ENCODE measurements at places on chromosomes 11 and 22.

GRCh38 chr11:47285969-47286770 is 16.2 kb downstream of the MADD start:
- DNase-seq: no peak

DNA sequence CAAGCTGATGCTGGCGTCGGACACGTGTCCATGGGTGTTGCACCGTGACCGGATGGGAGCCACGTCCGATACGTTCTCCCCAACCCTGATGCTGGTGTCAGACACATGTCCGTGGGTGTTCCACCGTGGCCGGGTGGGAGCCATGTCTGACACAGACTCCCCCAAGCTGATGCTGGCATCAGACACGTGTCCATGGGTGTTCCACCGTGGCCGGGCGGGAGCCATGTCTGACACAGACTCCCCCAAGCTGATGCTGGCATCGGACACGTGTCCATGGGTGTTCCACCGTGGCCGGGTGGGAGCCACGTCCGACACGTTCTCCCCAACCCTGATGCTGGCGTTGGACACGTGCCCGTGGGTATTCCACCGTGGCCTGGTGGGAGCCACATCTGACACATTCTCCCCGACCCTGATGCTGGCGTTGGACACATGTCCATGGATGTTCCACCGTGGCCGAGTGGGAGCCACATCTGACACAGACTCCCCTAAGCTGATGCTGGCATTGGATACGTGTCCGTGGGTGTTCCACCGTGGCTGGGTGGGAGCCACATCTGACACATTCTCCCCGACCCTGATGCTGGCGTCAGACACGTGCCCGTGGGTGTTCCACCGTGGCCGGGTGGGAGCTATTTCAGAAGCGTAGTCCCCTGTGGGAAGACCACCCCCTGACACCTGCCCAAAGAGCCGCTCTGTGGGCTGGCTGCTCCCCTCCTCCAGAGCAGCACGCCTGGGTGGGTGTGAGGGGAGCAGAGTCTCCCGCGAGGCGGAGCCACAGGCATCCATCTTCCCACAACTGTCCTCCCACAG is 20.0 kb downstream of the SELENOO start:
- no peak for DNase-seq

- DNase-seq: no peak
Measured at GRCh38 chr22:44460287-44460686, 37.7 kb downstream of the RTL6 start.

GRCh38 chr22:28207281-28208030 is 288.4 kb upstream of the PITPNB start:
- no peak for DNase-seq

- no peak for DNase-seq
Measured at GRCh38 chr22:17633217-17633997, 4.9 kb upstream of the ATP6V1E1 start.

DNA sequence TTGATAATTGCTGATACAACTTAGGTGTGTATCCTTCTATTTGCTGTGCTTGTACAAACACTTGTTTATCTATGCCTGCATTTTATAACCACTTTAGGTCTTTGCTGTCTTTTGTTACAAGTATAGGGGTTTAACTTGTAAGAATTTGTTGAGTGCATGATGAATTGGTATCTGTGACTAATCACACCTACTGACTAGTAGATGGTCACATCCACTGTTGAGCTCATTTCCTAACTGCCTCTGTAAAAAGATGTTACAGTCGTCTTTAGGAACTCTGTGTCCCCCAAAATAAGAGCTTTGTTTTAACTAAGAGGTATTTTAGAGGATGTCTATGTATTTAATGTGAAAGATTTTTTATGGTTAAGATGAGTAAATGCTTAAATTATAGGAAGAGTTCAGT is 60.5 kb downstream of the HIPK3 start:
- DNase-seq: no peak

GRCh38 chr11:134151083-134151747 is 72.6 kb downstream of the NCAPD3 start:
- DNase-seq: no peak

DNA sequence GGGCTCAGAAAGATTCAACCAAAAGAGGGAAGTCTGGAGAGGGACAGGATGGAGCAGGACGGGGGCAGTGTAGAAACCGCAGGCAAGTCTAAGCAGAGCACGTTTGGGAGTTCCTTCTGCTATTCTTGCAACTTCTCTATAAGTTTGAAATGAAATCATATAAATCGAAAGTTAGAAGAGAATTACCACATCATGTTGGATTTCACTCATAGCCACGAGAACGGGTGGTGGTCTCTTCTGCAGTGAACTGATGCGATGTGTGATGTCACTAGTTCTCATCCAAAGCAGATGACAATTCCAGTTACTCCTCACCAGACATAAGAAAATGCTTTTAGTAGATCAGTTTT is 36.0 kb downstream of the KCNQ1 start:
- DNase-seq: no peak

DNA sequence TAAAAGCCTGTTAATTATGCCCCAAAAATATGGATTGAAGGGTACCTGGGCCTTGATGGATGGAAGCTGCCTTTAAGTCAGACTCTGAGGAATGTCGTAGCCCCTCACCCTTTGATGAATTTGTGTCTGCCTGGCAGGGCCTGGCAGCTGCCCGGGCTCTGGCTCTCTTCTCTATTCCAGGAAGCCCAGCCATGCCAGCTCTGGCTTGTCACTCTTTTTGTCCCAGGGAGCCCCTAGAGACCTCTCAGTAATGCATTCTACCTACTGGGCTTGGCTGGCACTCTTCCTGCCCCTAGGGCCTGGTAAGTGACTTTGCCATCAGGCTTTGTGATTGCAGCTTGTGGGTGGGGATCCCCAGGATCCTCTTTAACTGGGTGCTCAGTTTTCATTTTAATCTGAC is 103.8 kb downstream of the GRIK4 start:
- no peak for DNase-seq

GRCh38 chr22:26485806-26486390 is 2.2 kb downstream of the SRRD start:
- no peak for DNase-seq

GRCh38 chr11:135073870-135074269 is 661.8 kb upstream of the B3GAT1 start:
- DNase-seq: no peak

GRCh38 chr22:30381264-30381663 is 5.9 kb downstream of the RNF215 start:
- DNase-seq: no peak

DNA sequence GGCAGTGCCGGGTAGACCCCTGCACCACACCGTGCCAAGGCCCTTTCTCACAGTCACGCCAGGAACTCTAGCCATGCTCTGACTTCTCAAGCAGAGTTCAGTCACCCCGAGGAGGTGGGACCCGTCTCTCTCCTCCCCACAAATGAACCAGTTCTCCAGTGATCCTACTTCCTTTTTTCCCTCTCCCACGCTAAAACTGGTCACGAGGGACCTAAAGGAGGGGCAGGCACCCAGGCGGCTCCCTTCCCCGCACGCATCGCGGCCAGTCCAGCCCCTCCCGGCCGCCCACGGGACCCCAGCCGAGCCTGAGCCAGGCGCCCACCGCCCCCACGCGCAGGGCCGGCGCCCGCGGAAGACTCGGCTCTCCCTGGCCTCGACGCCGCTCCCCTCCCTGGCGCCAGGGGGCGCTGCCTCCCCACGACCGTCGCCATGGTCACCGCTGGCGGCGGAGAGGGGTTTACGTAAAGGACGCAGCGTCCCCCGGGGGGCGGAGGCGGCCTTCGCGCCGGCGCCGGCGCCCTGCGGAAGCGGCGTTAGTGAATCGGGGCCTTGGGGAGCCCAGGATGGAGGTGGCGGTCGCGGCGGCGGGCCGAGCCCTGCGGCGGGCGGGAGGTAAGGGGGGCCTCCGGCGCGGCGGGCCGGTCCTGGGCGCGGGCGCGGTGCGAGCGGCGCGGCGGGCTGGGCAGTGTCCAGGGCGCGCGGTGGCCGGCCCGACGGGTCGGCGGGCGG is at the start of gene DAGLA:
TSS of gene DAGLA (plus strand) at position 499 of the 729 bp plus-strand sequence. CDS start 39,765 bp downstream, outside the sequence.
- peak; percentile 10 for DNase-seq

- DNase-seq: no peak
Measured at GRCh38 chr22:38314933-38315822, 2.1 kb downstream of the CSNK1E start.

- no peak for DNase-seq
Measured at GRCh38 chr11:61700720-61701119, 20.5 kb downstream of the DAGLA start.

- no peak for DNase-seq
Measured at GRCh38 chr22:38608992-38609750, 39.2 kb upstream of the DMC1 start.

DNA sequence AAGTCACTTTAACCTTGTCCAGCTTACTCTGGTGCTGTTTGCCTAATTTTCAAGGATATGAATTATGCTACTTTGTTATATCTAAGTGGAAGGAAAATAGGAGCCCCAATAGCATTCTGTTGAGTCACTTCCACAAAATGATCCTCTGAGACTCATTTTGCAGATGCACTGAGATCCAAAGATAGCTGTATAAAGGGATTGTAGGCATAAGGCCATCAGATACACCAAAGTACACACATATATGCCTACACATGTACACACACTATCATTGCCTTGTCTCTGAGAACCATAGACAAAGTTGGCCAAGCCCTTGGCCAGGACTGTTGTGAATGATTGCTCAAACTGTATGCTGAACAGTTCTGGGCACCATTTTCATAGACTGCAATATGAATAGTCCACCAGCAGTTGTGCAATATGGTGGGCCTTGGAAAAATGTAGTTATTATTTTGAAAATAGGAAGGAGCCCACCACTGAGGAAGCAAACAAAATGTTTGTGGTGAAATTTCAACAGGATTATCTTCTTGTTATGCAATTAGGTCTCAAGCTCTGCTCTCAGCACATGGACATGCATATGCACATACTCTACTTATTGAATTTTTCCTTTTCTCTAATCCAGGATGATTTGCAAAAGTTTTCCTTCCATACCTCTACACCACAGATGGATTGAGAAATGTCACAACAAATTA is 186.0 kb upstream of the CTSC start:
- DNase-seq: no peak

DNA sequence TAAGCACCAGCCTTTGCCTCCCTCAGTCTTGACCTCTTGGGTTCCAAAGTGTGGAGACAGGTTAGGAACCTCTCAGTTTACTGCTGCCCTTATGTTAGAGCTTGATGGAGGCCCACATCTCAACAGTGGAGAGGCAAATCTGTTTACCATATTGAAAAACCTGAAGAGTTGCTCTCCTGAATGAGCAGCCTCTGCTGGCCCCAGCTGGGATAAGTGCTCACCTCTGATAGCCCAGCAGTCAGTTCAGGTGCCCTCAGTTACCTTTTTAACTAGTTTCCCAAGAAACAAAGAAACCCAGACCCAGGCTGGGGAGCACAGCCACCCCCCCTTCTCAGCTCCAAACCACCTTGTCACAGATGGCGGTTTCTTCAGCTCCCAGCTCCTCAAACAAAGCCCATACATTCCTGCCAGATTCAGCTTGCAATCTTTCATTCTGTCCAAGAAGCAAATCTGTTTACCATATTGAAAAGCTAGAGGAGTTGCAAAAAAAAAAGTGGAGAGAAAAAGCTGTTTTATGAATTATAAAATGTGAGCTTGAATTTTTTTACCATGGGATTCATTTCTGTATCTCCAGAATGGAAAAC is 57.2 kb downstream of the PPFIBP2 start:
- no peak for DNase-seq

- DNase-seq: no peak
Measured at GRCh38 chr11:117641008-117641915, 155.8 kb downstream of the DSCAML1 start.

GRCh38 chr11:58654908-58655296 is 32.4 kb downstream of the CNTF start:
- no peak for DNase-seq

DNA sequence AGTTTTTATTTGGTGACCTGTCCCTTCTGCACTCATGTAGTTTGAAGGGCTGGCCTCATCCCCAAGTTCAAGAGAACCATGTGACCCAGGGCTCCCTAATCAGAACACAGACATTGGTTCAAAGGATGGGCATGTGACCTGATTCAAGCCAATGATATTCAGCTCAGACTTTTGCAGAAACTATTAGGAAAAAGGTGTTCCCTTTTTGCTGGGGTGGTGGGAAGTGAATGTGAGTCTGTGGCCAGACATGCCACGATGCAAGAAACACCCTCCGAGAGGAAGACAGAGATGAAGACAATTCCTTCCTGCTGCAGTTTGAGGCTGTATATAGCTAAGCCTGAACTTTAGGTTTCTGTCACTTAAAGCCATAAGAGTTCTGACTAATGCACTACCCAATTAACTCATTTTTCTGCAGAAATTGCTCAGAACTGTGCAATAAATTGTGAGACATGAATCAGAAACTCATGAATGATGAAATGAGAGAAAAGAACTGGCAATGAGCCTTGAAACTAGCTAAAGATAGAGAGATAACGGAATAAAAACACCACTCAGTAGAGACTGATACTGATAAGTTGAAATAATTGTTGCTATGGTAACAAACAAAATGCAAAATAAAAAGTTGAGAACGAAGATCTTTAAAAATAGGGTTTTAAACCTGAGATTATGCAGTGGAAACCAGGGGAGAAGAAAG is 9.2 kb upstream of the MAPK1 start:
- DNase-seq: no peak

- DNase-seq: no peak
Measured at GRCh38 chr11:122394313-122394712, 261.2 kb upstream of the UBASH3B start.

DNA sequence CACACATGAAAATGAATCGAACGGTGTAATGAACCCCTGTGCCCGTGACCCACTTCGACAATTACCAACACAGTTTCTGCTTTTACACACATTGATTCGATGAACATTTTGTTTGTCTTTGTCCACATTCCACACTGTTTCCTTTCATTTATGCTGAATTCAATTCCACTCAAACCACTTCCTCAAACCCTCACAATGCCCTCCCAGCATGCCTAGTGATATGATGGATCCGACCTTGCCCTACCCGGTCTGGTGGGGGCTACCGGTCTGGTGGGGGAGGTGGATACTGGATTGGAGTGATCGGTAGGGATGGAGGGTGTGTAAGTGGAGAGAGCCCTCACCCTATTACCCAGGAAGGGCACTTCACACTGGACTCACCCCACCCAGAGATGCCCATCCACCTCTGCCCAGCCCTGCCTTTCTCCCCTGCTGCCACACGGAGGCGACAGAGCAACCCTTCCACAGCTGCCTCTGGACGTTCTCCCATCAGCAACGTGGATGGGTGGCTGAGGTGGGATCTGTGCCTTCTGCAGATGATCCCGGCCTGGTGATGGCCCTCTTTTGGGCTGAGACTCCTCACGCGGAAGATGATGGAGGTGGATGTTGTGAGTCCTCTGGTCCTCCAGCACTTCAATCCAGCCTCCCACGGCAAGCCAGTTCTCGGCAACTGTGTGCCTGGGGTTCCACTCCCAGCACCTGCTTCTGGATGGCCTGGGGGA is 33.0 kb upstream of the P2RY2 start:
- no peak for DNase-seq

- no peak for DNase-seq
Measured at GRCh38 chr11:87851234-87851633, 324.0 kb downstream of the RAB38 start.

- no peak for DNase-seq
Measured at GRCh38 chr11:102345904-102346303, 1.1 kb upstream of the BIRC2 start.

DNA sequence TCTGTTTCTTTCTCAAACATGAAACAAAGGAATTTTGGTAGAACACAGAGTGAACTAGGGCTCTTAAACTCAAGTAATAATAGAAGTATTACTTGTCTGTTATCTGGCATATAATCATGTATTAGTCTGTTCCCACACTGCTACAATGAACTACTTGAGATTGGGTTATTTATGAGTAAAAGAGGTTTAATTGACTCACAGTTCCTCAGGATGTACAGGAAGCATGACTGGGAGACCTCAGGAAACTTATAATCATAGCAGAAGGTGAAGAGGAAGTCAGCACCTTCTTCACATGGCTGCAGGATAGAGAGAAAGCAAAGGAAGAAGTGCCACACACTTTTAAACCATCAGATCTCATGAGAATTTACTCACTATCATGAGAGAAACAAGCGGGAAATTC is 273.4 kb downstream of the ETS1 start:
- DNase-seq: no peak

Measured in GM12864 (cell line).